ENCODE measurements at places on chromosomes 1 and 21.

- DNase-seq: no peak
Measured at GRCh38 chr1:111399792-111400610, 27.5 kb downstream of the OVGP1 start.

- no peak for DNase-seq
Measured at GRCh38 chr1:61337981-61338848, 255.9 kb downstream of the NFIA start.

GRCh38 chr1:240151136-240151735 lies 59.6 kb downstream of the FMN2 start:
- DNase-seq: no peak

DNA sequence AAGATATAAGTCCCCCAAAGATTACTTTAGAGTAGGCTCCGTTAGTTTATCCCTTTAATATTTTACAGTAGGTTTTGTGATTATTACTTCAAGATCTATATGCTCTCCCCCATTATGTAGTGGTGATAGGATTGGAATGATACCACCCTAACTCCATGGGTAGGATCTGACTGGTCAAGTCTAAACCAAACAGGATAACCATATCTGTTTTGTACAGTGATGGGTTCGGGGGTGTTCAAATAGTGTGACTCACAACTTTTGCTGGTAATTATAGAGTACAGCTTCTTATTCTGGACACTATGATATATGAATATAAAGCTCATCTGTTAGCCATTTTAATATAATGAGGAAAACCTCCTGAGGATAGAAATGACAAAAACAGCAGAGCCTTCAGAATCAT lies 85.8 kb upstream of the GFI1 start:
- DNase-seq: no peak

DNA sequence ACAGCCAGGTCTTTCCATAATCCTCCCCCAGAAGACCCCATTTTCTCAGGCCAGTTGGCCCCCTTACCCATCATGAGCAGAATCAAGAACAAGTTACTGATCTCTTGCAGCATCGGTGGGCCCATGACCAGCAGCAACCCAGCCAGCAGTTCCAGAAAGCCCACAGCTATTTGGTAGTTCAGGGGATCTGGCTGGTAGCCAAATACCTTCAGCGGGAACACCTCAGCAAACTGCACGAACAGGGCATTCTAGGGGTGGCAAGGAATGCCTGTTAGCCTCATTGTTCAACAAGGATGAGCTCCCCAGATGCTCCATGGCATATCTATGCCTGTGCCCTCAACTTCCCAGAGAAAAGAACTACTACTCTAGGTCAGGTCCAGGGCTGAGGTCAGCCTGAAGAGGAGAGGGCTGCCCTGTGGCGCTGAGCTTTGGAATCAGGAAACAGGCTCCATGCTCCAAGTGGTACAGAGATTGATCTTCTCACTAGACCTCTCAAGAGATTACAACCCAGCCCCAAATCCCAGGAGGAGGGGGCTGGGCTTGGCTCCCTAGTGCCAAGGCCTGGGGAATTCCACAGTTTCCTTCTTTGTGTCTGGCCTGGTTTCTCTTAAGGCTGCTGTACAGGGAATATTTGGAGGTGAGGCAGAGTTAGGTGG lies 1.3 kb downstream of the TMEM35B start:
- no peak for DNase-seq

DNA sequence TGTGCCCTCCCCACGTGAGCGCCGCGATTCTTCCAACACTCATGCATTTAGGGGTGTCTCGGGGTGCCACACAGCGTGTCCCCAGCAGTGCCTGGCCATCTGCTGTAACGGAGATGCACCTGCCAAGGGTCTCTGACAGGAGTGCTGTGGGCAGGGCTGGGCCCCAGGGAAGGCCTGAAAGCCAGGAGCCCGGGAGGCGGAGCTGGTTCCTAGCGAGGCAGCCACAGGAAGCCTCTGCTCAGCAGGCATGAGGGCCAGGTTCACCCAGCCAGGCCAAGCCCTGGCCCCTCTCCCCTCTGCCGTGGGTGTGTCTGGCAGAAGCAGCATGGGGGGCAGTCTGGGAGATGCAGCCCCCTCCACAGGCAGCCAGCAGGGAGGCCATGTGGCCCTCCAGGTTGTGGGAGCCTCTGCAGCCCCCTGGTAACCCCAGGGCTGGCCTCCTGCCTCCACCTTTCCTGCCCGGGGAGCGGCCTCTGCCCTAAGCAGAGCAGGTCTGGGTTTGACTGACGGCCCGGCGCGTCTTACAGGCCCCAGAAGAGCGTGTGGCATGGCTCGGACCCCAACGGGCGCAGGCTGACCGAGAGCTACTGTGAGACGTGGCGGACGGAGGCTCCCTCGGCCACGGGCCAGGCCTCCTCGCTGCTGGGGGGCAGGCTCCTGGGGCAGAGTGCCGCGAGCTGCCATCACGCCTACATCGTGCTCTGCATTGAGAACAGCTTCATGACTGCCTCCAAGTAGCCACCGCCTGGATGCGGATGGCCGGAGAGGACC lies 30.4 kb downstream of the SLC19A1 start:
- DNase-seq: no peak

GRCh38 chr21:43315244-43316137 lies 111.4 kb downstream of the SIK1 start:
- DNase-seq: peak; percentile 6
